ENCODE measurements at places on chromosomes 4 and X.

DNA sequence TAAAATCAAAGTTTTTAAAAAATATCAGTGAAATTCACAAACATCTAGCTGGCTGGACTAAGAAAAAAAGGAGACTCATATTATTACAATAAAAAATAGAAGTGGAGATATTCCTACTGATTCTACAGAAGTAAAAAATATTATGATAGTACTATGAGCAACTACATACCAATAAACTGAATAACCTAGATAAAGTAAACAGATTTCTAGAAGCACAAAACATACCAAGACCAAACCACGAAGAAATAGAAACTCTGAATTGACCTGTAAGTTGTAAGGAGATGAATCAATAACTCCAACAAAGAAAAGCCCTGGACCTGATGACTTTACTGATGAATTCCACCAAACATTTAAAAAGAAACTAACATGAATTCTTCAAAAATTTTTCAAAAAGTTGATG, 867.3 kb downstream of the PCDH18 start:
- DNase-seq = no peak

GRCh38 chr4:147768113-147768512, 36.2 kb downstream of the ARHGAP10 start:
- DNase-seq = no peak

DNA sequence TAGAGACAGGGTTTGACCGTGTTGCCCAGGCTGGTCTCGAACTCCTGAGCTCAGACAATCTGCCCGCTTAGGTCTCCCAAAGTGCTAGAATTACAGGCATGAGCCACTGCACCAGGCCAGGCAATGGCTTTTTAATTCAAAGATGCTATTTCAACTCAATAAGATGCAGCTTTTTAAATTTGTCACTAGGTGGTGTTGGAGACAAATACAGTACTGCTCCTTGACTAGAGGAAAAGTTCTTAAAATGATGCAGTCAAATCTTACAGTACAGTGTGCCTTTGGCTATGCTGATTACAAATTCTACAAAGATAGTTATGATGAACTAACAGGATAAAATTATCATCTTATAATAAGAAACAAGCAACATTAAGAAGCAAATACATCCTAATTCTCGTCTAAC, 441.1 kb downstream of the KCNIP4 start:
- DNase-seq = no peak

DNA sequence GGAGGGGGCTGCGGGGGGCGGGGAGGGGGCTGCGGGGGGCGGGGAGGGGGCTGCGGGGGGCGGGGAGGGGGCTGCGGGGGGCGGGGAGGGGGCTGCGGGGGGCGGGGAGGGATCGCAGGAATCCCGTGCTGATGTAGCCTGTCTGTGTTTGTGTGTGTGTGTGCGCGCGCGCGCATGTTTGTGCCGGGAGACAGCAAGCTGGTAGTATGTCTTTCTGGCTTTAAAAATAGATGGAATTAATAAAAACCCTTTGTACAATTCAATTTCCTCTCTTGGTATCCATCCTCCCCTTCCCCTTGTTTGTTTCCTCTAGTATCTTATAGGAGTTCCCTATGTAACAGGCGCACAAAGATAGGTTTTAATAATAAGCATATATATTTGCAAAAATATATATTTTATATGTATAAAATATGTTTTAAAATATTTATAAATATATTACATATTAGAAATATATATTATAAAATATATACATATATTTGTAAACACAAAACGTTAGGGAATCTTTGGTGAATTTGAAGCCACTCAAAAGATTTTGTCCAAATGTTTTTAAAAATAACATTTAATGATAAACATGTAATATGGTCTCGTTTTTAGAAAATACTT, 782 bp downstream of the ARHGAP24 start:
- no peak for DNase-seq

DNA sequence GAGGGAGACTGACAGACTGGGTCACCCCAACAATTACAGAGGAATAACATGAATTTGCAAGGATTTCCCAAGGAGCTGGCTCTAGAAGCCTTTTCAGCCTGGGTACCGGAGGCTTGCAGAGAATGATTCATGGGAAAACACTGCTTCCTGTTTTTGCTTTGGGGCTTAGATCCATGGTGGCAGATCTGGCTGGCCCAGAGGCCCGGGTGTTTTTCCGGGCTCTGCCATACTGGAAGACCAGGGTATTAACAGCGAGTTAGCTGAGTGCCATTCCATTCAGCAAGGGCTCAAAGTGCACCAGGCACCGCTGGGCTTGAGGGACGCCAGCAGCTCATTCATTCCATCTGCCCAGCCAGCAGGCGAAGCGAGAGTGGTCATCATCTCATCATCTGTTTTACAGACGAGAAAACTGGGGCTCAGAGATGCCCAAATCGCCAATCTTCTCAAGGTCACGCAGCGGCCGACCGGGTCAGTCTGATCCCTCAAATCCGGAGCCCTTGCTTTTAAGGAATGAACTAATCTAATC, 1.3 kb downstream of the WDR1 start:
- DNase-seq = no peak

GRCh38 chrX:16695079-16695676, 17.3 kb downstream of the CTPS2 start:
- peak; percentile 13 for DNase-seq

- no peak for DNase-seq
Measured at GRCh38 chr4:123807866-123808265, 411.3 kb downstream of the SPRY1 start.

DNA sequence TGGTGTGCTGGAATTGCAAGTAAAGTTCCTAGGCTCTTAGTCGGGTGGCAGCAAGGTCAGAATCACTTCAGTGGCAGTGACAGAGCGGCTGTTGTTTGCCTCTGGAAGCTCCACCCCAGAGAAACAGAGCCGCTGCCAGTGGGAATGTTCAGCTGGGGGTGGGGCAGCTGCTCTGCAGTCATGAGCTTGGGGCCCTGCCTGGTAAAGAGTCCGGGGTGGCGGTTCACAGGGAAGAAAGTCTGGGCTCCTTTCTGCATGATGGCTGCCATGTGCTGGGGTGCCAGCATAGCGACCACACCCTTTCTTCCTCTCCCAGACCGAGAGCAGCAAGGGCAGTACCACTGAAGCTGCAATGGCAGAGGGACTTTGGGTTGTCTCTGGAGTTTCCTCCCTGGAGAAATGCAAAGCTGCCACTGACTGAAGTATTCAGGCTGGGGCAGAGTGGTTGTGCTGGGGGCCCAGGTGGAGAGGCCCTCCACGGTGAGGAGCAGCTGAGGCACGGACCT, 108.8 kb upstream of the CENPE start:
- DNase-seq = no peak

DNA sequence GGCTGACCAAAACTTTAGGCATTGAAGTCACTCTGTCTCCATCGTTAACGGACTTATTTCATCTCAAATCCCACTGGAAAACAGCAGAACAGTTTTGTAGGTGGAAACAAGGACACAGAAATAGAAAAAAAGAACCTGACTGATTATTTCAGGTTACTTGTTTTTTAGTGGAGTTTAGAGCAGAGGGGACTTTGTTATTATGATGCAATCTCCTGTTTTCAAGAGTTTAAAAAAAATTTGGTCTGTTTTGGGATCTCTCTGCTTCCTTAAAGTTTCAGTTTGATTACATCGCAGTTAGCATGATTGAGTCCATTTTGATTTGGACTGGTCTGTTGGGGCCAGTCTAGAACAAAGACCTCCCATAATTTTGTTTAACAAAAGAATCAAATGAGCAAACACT, 13.6 kb downstream of the PROM1 start:
- no peak for DNase-seq

DNA sequence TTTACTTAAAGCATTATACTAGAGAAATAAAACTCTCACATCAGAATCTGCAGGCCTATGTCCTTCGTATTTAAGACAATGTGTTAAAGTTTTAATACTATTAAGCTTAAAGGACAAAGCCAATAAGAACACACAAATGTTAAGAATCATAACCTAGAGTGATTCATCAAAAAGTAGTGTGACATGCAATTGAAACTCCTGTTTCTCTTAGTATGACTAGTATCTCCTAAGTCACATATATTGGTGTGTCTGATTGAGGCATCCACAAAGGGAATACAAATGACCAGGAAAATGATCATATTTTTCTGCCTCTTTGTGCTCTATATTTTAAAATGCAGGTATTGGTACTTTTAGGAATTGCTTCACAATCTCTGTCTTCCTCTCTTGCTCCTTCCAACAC, 23.8 kb downstream of the GPRASP3 start:
- no peak for DNase-seq

GRCh38 chrX:77505227-77505626, 58.0 kb downstream of the FGF16 start:
- DNase-seq = no peak

GRCh38 chr4:113692809-113693411, 68.6 kb downstream of the CAMK2D start:
- no peak for DNase-seq

GRCh38 chr4:106985830-106986229, 50.3 kb downstream of the DKK2 start:
- DNase-seq = no peak

- DNase-seq = no peak
Measured at GRCh38 chr4:108646706-108647105, 3.7 kb upstream of the OSTC start.

DNA sequence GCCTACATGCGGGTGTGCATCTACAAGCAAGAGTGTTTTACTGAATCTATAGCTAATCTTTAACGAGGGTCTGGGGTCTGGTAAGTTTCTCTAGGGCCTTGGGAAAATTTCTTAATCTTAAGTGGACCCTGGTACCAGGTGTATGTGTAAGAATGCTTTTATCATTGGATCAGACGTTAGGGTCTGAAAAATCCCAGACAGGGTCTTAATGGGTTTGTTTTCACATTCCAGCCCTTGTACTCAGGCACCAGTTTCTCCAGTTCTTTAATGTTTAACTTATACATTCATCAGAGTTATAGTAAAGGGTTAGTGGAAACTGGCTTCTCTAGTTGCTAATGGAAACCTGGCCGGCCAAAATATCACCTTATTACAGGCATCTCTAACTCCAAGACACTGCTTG, 11.6 kb downstream of the MAGEB16 start:
- DNase-seq = no peak

DNA sequence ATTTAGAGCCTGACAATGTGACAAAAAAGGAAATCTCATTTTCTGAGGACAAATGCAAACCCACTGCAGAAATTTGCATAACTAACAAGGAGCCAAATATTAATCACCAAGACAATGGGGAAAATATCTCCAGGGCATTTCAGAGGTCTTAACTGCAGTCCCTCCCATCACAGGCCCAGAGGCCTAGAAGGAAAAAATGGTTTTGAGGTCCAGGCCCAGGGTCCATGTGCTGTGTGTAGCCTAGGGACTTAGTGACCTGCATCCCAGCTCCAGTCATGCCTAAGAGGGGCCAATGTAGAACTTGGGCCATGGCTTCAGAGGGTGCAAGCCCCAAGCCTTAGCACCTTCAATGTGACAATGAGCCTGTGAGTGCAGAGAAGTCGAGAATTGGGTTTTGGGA, 44.2 kb downstream of the P2RY10 start:
- DNase-seq = no peak

- DNase-seq = no peak
Measured at GRCh38 chrX:34859191-34859590, 83.4 kb upstream of the FAM47B start.

GRCh38 chrX:13250826-13251580, 68.8 kb downstream of the ATXN3L start:
- no peak for DNase-seq

- no peak for DNase-seq
Measured at GRCh38 chrX:24424948-24425347, 40.1 kb upstream of the PDK3 start.

DNA sequence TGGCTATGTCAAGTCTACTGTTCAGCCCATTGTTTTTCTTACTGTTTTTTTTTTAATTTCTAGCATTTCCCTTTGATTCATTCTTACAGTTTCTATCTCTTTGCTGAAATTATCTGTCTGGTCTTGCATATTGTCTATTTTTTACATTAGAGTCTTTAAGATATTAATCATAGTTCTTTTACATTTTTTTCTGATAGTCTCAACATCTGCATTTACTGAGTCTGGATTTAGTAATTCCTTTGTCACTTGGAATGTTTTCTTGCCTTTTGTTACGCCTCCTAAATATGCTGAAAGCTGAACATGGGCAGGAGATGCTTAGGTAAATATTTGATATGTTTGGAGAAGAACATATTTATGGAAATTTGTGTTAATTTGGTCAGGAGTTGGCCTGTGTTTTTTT, 10.4 kb downstream of the JADE3 start:
- DNase-seq = no peak

DNA sequence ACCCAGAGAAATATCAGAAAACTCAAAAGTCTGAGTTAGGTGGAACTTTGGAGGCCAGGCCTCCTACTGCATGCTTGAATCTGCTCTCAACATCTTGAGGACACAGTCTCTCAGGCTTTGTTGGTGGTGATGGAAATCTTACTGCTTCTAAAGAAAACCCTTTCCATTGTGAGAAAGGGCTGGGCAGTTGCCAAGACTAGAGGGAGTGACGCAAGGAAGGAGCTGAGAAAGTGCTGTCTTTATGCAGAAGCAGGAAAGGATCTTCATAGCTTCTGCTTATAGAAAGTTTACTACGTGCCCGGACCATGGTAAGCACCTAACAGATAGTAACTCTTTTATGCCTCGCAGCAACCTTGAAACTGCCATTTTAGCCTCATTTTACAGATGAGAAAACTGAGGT, 2.4 kb upstream of the CRMP1 start:
- no peak for DNase-seq

DNA sequence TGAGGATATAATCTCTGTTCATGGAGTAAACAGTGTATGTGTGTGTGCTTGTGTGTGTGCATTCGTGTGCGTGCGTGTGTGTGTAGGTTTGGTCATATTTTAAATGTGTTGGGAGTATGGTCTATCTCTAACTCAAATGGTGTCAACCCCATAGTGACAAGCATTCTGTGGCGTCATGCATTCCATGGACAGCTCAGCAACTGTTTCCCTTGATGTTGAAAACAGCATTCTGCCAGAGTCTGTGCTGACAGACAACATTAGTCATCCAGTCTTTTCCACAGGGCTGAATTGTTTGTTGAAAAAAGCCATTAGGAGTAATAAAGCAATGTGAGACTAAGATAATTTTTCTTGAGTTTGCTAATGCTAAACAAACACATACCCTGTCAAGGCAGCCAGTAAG, 706.6 kb downstream of the PCDH19 start:
- no peak for DNase-seq

DNA sequence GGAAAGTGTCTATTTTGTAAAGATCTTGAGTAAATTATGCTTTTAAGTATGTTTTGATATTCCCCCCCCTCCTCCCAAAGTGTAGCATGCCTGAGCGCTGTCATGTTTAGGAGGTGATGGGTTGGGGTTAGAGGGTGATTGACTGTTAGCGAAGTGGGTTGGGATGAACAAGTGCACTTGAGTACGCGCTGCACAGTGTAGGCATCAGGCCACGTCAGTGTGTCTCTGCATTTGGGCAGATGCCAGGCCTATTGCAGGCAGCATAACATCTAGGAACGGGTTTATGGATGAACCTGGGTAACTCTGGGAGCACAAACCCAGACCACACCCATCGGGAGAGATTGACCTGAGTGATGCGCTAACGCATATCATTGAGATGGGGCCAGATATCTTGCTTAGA, 111.2 kb downstream of the TBL1X start:
- no peak for DNase-seq

GRCh38 chr4:11765849-11766453, 337.3 kb upstream of the HS3ST1 start:
- DNase-seq = no peak

- DNase-seq = no peak
Measured at GRCh38 chrX:3145716-3146115, 104.4 kb downstream of the ARSF start.

GRCh38 chr4:107183155-107183774, 147.2 kb upstream of the DKK2 start:
- DNase-seq = no peak

GRCh38 chrX:50475208-50475607, 4.6 kb upstream of the DGKK start:
- DNase-seq = no peak

GRCh38 chr4:45043911-45044310, 317.6 kb upstream of the GNPDA2 start:
- no peak for DNase-seq

Data from stimulated activated CD8-positive, alpha-beta memory T cell treated with anti-CD3 and anti-CD28 coated beads, Interleukin-12 subunit alpha, Interleukin-12 subunit beta, amount 100 ng/mL, for 4 hours (primary cell).